ENCODE measurements at places on chromosomes 3 and 15.
A peak's percentile ranks its signal among the peaks of the same experiment; 100 is the strongest.

DNA sequence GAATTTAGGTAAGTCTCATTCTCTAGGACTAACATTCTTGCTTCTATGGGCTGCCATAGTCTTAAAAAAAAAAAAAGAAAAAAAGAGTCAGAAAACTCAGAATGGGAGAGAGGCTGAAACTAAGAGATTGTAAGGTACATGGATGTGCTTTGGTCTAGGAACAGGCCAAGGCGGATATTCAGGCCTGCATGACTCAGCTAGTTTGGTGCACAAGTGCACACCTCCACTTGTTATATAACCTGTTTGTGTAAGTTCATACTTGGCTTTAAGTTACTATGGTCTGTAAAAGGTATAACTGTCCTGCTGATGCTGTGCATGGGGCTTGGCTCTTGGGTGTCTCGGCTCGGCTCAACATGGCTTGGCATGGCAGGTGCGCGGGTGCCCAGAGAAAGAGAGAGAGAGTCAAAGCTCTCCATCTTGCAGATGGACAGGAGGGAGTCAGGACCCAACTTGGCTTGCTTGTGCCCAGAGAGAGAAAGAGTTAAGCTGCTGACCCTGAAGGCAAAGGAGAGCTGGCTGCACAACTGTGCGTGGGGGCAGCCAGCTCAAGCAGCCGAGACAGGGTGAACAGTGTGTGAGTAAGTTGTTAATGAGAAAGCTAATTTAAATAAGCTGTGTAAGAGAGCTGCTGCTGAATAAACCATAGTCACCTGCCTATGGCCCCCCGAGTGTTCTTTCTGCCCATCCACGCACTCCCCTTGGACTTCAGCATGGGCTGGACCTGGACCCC lies 31.4 kb upstream of the CHRNB4 start:
- DNase-seq = no peak

DNA sequence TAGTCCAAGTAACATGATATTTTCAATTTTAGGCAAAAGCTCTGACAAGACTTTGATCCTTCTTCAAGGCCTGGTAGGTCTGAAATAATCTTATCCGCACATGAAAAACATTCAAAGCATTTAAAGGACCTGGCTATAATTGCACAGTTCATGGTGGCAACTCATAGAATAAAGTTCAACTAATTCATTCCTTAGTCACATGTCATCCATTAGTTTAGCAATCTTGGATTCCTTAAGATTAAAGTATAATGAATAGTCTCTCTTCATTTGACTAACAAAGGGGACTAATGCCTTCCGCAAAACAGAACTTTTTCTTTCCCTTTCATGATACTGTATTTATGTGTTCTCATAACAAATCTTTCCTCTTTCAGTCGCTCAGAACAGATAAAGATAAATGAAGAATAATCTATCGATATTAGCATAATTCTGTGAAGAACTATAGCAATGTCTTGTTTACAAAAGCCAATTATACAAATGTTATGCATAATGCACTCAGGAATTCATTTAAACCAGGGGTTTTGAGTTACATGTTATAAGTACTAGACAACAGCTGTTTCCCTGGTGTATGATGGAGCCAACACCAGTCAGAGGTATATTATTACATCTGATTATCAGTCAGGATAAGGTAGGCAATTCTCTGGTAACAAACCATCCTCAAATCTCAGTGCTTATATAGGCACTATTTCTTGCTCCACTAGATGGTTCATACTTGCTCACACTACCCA lies 172.5 kb downstream of the POTEB3 start:
- DNase-seq = no peak

DNA sequence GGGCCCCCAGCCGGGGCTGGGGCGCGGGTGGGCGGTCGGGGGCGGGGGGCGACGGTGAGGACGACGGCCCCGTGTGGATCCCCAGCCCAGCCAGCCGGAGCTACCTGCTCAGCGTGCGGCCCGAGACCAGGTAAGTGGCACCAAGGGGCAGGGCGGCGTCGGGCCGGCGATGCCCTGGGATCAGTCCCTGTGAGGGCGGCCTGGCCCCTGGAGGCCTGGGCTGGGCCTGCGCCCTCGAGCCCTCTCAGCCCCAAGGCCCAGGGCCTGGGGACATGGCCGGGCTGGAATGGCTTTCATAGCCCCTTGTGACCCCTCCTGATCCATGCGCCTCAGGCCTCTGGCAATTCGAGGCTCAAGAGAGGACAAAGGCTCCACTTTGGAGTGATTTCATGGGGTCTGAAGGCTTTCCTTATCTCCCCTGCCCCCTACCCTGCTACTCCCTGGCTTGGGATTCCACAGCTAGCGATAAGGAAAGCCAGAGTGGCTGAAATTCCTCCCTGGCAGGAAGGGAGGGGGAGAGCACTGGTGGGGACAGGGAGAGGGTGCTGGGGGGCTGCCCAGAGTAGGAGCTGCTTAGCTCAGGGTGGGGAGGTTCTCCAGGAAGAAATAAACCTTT lies 418 bp downstream of the ALPK3 start:
- DNase-seq = no peak

DNA sequence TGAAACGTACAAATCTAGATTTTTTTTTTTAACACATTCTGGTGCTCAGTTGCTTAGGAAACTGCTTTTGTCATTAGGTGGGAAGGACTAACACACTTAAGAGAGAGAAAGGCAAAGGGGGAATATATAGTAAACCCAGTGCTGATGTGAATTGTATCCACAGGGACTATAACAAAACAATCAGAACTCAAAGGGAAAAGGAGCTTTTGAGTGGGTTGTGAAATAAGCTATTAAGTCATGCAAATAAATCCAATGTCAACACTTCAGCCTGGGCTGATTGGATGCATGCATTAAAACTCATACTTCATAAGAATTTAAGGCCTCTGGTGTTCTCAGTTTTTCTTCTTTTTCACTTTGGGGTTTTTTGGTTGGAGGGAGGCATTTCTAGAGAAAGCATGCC lies 628.9 kb downstream of the FHIT start:
- no peak for DNase-seq

DNA sequence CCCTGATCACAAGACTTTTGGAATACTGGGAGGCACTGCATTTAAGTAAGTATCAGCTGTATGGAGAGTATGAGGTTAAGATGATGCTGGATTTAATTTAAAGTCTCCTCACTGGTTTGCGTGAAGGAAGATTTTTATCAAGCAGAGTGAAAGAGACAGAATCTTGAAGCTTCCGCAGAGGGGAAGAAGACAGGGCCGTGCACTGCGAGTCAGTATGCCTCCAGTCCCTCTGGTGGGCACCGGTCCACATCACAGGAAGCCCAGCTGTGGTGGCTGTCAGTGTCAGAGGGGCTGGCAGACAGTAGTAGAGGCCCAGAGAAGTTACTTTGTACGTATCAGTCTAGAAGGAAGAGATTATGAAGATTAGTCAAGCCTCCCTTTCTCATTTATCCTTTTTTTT lies 379.0 kb upstream of the TPRG1 start:
- peak; percentile 5 for DNase-seq

DNA sequence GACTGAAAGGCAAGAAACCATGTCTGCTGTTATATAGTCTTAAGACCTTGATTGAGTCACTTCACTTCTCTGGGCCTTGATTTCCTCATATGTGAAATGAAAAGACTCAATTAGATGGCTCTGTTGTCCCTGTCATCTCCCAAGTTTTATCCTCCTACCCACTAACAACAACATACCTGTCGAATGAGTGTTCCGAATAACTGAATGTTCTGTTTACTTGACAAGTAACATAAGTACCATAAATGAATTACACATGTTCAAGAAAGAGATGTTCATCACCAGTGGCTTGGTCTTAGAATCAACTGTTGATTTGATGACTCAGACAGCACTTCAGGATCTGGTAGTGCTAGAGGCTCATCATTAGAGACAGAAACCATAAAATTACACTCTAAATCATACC lies 311.7 kb downstream of the VPS13C start:
- DNase-seq = no peak

GRCh38 chr15:91572110-91572509 lies 281.4 kb upstream of the SLCO3A1 start:
- DNase-seq = no peak

DNA sequence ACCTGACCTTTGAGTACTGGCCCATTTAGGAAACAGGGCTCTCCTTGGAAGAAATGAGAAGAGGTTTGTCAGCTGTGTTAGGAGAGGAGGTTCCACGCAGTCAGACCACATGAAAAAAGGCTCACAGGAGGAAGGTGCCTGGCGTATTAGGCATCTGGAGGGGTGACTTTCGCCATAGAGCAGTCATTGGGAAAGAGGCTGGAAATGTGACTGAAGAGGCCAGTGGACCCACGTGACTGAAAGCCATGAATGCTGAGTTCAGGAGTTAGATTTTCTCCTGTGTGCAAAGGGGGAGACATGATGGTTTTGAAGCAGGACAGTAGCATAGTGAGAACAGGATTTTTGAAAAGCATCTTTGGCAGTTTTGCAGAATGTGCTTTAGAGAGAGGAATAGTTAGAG lies 29.7 kb upstream of the RNF7 start:
- no peak for DNase-seq

DNA sequence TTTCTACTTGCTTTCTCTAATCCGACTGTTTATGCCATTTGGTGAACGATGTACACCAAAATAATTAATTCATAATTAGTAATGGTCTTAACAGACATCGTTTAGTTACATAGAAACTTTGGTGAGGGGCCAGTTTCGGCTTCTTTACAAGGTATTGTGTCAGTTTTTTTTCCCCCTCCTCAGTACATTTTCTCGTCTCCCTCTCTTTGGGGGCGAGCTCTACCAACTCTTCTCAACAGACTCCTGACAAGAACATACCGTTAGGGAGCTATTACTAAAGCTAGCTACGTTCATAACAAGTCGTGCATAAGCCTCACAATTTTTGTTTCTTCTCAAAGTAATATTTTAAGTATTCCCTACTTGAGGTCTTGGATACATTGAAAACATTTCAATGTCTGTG lies 1.4 kb downstream of the U2SURP start:
- no peak for DNase-seq

DNA sequence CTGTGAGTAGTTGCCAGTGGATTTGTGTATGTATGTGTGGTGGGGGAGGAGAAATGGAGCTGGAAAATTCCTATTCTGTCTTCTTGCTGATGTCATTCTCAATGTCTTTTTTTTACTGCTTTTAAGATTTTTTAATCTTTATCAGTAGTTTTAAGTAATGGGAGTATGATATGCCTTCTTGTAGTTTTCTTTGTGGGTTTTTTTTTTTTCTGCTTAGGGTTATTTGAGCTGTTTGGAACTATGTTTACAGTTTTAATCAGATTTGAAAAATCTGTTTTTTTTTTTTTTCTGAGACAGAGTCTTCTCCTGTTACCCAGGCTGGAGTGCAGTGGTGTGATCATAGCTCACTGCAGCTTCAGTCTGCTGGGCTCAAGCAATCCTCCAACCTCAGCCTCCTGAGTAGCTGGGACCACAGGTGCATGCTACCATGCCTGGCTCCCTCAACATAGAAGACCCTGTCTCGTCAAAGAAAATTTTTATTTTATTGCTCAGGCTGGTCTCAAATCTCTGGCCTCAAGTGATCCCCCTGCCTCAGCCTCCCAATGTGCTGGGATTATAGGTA lies 37.1 kb downstream of the RPL39L start:
- no peak for DNase-seq

DNA sequence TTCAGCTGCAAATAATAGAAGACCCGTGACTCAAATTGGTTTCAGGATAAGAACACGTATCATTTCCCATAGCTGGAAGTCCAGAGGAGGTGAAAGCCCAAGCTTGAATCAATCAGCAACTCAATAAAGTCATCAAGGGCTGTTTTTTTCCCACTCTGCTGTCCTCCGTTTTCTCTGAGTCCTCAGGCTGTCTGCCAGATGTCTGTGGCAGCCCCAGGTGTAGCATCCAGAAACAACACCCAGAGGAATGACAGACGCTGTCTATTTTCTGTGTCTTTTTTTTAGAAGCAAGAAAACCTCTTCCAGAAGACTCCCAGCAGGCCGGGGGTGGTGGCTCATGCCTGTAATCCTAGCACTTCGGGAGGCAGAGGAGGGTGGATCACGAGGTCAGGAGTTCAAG lies 204.4 kb downstream of the FAM43A start:
- no peak for DNase-seq

DNA sequence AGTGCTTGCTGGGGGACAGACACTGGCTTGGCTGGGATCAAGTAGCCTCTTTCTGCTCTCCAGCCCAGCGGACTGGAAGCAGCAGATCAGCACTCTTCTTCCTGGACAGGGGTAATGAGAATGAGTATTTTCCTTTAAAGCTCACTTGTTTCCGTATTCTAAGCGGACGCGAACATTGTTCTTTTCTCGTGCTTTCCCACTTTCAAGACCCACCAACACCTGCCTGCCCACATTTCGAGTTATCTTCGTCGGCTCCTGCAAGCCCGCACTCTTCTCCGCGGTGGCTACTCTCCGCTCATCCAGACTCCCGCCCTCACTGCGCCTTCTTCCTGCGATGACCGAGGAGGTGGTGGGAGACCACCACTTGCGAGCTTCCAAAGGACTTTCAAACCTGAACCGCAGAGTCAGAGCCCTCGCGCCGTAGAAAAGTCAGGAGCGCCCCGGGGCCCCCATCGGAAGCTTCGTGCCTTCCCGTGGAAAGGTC lies 1.6 kb upstream of the PPM1L start:
- DNase-seq = peak; percentile 18

- no peak for DNase-seq
Observed at GRCh38 chr3:191136347-191136746, 62.7 kb upstream of the OSTN start.

GRCh38 chr3:72317491-72317890 lies 530.8 kb downstream of the SHQ1 start:
- DNase-seq = no peak

DNA sequence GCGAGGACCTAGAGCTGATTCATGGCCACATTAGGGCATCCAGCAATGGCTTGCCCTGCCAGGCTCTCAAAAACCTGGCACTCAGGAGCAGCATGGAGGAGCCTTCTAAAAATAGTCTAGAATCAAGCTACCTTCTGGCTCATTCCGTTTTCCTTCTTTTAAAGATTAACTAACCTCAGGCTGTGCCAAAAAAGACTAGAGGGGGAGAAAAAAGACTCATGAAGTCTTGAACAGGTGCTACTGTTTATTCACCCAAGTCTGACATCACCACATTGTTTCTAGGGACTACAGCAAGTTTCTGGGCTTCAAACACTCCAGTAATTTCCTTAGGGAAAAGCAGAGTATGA lies 125.8 kb downstream of the TNIK start:
- DNase-seq = no peak

DNA sequence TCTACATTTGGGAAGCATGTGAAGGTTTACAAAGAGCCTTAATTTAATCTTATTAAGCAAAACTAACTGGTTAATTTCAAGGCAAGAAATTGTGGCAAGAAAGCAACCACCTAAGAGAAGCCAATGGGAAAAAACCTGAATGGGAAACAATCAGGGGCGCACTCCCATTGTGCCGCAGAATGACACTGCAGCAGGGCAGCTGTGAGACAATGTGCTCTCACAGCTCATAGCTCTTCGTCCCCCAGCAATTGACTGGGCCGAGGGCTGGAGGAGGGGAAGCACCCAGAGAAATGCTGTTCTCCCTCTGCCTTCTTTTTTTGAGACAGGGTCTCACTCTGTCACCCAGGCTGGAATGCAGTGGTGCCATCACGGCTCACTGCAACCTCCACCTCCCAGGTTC lies 93.3 kb upstream of the RAD18 start:
- DNase-seq = no peak
